ENCODE measurements at places on chromosomes 4 and X. TPM values are rescaled to one million over a fixed set of nuclear protein-coding genes. Genes with fewer than 3 reads are reported as not detected.

Gene LRRC66
- 0.11 TPM for total RNA-seq

Gene FGB
- 2.7 TPM for total RNA-seq

Gene BOD1L1
- 32.3 TPM for total RNA-seq

Gene LUZP4
- total RNA-seq: not detected

Gene ARHGEF38
- total RNA-seq: not detected

Gene PHEX
- 0.56 TPM for total RNA-seq

Gene MAGEA8
- total RNA-seq: not detected

Gene IL2RG
- total RNA-seq: 155 TPM

Gene PDCL2
- not detected for total RNA-seq

Gene CLGN
- total RNA-seq: 0.64 TPM

Gene ATOH1
- not detected for total RNA-seq

Gene MND1
- total RNA-seq: 20.3 TPM

Gene ZNF518B
- total RNA-seq: 17.6 TPM

Gene GYPA
- total RNA-seq: not detected

Gene TRPC5OS
- total RNA-seq: not detected

Gene DNAAF6
- not detected for total RNA-seq

Gene PNMA6A
- total RNA-seq: not detected

Gene TGIF2LX
- total RNA-seq: not detected

Gene REELD1
- total RNA-seq: 0.62 TPM

Gene MTNR1A
- total RNA-seq: not detected

Gene HSFX1
- 0.35 TPM for total RNA-seq

Gene TCEAL4
- 20.1 TPM for total RNA-seq

Gene HDAC6
- total RNA-seq: 47.0 TPM

Gene SLBP
- total RNA-seq: 111 TPM

Gene SNX25
- 106 TPM for total RNA-seq

Gene ARMCX2
- total RNA-seq: 25.6 TPM

Gene CPEB2
- total RNA-seq: 8.3 TPM

Gene CENPI
- 15.8 TPM for total RNA-seq

Gene TLR6
- 22.4 TPM for total RNA-seq

Gene MAPK10
- 1.5 TPM for total RNA-seq

Gene GRK4
- total RNA-seq: 3.0 TPM

Gene GYPE
- 1.5 TPM for total RNA-seq

Gene PF4V1
- total RNA-seq: not detected

Gene SPATA18
- total RNA-seq: 3.5 TPM

Gene CFP
- total RNA-seq: 7.2 TPM

Gene NLGN3
- 0.33 TPM for total RNA-seq

Gene WNK3
- 0.15 TPM for total RNA-seq

Gene EFHC2
- 0.08 TPM for total RNA-seq

Gene POU4F2
- total RNA-seq: not detected

Gene NXF2
- not detected for total RNA-seq

Gene SYTL4
- total RNA-seq: not detected

Data from GM12878 (cell line).